ENCODE measurements at places on chromosomes 13 and 19. TPM values are rescaled to one million over a fixed set of nuclear protein-coding genes. Genes with fewer than 3 reads are reported as not detected.

The GPR12 gene
- total RNA-seq: 1.2 TPM

The NCCRP1 gene
- total RNA-seq: not detected

DNA sequence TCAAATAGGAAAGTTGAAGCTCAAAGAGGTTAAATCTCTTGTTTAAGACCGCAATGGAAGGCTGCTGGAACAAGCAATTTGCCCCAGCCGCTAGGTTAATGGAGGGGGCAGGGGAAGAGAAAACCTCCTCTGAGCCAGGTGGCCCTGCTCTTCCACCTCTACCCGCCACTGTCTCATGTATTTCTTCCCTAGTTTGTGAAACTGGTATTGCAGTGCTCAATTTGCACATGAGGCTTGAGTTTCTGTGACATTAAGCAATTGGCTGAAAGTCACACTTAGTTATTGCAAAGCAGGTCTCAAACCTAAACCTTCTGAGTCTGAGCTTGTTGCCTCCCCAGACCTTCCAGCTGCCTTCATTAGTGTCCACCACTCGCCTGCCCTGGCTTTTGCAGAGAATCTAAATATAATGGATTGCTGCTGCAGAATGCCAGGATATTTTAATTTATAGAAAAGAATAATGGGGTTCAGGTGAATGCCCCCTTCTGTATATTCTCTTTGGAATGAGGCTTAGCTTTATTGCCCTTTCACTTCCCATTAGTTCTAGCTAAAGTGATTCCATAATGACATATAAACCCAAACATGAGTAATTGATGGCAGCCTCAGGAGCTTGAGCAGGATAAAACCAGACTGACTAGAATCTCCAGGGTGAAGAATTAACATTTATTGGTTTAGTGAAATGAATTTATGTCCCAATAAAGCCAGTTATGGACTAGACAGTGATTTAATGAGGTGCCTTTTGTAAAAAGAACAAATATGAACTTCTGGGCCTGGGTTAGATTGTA is 27.0 kb upstream of the OLFM4 start:
- H3K4me1 ChIP-seq: no peaks in the 10 kb centered on the region
- no peak overlapping the region for H3K27ac ChIP-seq
- no peaks in the 10 kb centered on the region for H3K36me3 ChIP-seq

DNA sequence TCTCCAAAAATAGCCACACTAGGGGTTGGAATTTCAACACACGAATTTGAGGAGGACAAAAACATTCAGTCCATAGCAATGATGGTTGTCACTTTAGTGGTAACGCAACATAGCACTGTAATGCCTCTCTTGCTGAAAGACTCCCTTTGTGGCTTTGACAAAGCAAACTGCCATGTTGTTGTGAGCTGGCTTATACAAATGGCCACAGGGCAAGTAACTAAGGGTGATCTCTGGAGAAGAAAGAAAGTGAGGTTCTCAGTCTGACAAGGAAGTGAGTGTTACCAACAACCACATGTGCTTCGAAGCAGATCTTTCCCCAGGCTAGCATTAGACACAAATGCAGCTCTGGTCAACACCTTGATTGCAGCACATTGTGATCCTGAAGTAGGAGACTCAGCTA is 79.1 kb upstream of the PCDH17 start:
- H3K27ac ChIP-seq: no peak overlapping the region
- H3K4me3 ChIP-seq: no peak overlapping the region
- no peaks in the 10 kb centered on the region for H3K4me1 ChIP-seq
- H3K27me3 ChIP-seq: no peaks in the 10 kb centered on the region

- H3K4me3 ChIP-seq: no peak overlapping the region
- no peaks in the 10 kb centered on the region for H3K27me3 ChIP-seq
- no peak overlapping the region for H3K27ac ChIP-seq
These were observed 127.9 kb downstream of the SLITRK6 start for GRCh38 chr13:85671336-85671735.

Data from breast epithelium (tissue), 4 donors.